ENCODE measurements at places on chromosomes 1 and 21.

GRCh38 chr1:22326372-22326915 is 125.2 kb upstream of the ZBTB40 start:
- no peak for DNase-seq

GRCh38 chr1:234400773-234401172 is 27.5 kb downstream of the COA6 start:
- DNase-seq: no peak

DNA sequence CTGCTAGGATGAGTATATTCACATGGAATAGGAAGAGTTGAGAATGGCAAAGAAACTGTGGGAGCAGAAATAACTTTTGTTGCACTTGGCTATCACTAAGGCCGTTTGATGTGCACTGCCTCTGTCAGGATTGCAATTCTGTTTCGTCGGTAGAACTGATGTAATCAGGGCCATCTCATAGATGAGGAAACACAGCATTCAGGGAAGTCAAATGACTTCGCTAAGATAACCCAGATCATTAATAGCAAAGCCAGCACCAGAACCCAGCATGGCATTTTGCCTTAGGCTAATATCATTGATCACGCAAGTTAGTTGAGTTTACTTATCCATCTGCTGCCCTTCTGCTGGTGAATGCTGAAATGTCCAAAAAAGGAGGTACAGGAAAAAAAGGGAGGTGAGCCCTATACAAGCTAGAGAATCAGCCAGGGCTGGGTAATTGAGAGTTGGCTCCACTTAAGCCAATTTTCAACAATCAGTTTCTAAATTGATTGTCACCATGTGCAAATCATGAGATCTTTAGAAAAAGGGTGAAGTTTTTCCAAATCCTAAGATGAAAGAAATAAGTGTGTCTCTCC is 7.6 kb downstream of the RASSF5 start:
- no peak for DNase-seq

DNA sequence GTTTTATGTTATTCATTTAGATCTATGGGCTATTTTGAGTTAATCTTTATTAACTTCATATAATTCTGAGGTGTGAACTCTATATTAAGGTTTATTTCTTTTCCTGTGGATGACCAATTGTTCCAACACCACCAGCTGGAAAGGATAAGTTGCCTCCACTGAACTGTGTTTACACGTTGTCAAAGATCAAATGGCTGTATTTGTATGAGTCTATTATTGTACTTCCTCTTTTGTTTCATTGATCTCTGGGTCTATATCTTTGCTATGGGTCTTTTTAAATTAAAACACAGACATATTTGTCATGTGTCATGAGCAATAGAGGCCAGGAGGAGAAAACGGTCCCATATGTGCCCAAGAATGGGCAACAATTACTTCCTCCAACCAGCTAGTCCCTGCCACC is 5.2 kb upstream of the MAB21L3 start:
- DNase-seq: no peak

GRCh38 chr1:113283914-113284313 is 106.4 kb upstream of the MAGI3 start:
- no peak for DNase-seq

GRCh38 chr1:53250325-53250724 is 12.0 kb upstream of the MAGOH start:
- no peak for DNase-seq

DNA sequence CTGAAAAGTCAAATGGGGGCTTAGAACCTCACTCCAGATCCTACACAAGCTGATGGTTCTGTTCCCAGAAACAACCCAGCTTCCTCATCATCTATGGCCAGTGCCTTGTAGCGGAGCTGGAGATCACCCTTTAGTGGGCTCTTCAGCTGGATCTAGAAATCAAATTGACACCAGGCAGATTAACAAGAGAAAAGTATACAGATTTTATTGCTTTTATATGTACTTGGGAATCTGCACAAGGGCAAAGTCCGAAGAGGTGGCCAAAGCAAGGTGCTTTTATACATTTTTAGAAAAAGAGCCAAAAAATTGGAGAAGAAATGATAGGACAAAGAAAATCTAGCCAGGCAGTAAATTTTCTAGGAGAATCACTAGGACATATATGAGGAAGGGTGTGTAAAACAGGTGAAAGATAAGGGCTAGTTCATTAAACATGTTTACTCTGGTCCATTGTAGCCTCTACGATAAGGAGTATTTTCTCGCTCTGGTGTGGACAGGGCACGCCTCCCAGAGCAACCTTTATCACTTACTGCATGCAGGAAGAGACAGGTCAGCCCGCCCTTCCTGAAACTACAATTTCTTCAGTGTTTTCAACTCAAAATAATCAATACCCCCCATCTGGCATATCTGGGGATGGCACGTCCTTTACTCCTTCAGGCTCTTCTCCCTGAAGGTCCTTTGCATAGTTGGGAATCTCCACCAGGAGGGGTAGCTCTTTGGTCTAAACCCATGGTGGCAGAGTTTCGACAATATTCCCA is 14.0 kb upstream of the LGALS8 start:
- no peak for DNase-seq

DNA sequence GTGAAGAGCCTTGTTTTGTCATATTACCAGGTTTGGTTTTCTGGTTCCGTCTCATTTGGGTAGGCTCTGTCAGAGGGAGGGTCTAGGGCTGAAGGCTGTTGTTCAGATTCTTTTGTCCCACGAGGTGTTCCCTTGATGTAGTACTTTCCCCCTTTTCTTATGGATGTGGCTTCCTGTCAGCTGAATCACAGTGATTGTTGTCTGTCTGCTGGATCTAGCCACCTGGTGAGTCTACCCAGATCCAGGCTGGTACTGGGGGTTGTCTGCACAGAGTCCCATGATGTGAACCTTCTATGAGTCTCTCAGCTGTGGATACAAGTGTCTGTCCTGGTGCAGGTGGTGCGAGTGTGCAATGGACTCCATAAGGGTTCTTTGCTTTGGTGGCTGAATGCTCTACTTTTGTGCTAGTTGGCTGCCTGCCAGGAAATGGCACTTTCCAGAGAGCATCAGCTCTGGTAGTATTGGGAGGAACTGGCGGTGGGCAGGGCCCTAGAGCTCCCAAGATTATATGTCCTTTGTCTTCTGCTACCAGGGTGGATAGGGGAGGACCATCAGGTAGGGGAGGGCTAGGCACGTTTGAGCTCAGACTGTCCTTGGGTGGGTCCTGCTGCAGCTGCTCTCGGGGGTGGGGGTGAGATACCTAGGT is 246.0 kb downstream of the RYR2 start:
- peak; percentile 96 for DNase-seq

DNA sequence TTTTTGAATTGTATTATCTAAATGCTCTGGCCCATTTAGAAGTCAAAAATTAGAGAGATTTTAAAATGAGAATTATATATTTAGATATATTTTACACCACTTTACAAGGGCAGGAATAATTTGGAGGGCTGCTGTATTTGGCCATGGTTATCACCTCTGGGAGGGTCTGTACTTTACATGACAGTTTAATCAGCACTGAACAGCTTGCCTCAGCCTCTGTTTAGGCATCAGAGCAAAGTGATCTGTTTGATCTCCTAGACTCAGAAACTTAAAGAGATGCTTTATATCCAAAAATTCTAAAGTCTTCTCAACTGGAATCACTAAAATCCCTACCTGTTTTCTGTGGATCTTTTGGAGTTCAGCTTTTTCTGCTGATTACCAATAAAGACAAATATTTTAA is 5.4 kb upstream of the SPTA1 start:
- no peak for DNase-seq

DNA sequence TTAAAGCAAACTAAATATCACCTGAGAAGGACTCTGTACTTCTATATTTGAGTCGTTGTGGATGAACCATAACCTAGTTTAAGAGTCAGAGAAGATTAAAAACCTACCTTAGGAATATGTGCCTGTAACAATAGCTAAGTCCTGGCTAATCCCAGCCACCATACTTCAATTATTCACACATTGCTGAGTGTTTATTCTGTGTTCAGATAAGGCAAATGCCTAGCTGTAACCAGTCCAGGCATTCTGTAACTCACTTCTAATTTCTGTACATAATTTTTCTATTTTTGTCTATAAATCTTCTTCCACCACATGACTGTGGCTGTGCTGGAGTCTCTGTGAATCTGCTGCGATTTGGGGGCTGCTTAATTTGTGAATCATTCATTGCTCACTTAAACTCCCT is 441.9 kb upstream of the ADAMTS5 start:
- DNase-seq: no peak

GRCh38 chr1:196558411-196558810 is 49.8 kb downstream of the KCNT2 start:
- no peak for DNase-seq

DNA sequence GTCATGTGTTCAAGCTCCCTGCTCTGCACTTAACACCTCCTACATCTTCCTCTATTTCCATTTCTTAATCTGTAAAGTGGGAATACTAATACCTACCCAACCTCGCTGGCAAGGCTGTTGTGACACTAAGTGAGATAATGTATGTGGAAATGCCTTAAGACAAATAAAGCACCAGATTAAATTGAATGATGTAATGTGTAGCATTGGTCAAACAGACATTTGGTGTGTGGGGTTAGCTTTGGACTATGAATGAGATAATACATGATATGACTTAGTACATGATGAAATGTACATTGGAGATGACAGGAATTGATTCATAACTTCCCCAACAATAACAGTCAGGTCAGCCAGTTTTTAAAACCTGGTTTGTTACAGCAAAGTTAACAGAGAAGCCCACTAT is 5.2 kb downstream of the AMPD1 start:
- no peak for DNase-seq

- DNase-seq: no peak
These were observed 91.7 kb upstream of the EDN2 start for GRCh38 chr1:41576206-41576605.

DNA sequence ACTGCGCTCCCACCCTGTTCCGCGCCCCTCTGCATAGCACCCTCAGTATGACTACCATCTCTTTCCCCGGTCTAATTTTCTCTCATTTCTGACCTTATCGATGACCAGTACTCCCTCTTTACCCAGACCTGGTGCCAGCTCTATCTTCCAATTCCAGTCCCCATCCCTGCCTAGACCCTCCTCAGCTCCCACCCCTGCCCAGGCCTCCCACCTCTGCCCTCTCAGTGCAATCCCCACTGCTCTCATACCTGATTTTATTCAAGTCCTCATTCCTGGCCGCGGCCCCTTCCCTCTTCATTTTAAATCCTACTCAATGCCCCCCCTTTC is 1.3 kb downstream of the USP24 start:
- DNase-seq: no peak

- no peak for DNase-seq
These were observed 42.5 kb downstream of the ETS2 start for GRCh38 chr21:38848187-38848609.

GRCh38 chr1:75132812-75133619 is 1.2 kb upstream of the LHX8 start:
- no peak for DNase-seq

- peak; percentile 79 for DNase-seq
These were observed 258.6 kb downstream of the GRIK3 start for GRCh38 chr1:36775716-36776115.

DNA sequence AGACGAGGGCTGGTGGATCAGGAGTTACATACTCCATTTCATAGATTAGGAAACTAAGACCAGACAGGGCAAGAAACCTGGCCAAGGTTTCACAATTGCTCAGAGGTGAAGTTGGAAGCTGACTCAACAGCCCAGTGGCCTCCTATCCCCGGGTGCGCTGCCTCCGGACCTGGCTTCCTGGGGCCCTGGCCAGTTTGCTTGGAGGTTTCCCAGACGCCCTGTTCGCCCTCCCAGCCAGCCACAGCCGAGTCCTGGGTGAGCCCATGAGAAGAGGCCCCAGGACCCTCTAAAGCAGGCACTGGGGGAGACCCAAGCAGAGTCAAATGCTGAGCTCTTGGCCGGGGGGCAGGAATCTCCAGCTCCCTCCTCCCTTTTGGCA is 180.1 kb downstream of the ZBTB18 start:
- no peak for DNase-seq

All from NCI-H345 (cell line).